GM23338 (cell line): ENCODE measurements at places on chromosomes 4 and X. TPM values are rescaled to one million over a fixed set of nuclear protein-coding genes. Genes with fewer than 3 reads are reported as not detected.

P2RY10 gene
- total RNA-seq, result not detected in 2 replicates

COL4A5 gene
- total RNA-seq, result 25.7 and 48.1 TPM in 2 replicates

GABRB1 gene
- total RNA-seq, result 0.97 and 1.0 TPM in 2 replicates

PLXNB3 gene
- 3.2 and 4.1 TPM in 2 replicates for total RNA-seq
